ENCODE measurements at places on chromosomes 16 and 17. TPM values are rescaled to one million over a fixed set of nuclear protein-coding genes. Genes with fewer than 3 reads are reported as not detected.

DNA sequence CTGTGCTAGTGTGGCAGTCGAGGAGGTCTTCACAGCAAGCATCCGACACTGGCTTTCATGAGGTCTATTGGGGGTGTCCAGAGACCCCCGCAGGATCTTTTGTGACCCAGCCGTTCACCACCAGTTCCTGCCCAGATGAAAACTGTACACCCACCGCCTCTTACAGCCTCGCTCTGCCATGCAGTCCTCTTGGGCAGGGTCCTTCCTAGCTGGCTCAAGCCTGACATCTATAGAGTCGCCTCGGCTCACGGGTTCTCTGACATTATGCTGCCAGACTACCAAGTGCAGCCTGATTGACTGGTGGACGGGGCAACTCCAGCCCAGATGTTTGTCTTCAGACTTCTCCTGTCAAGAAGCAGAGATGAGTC is 14.6 kb upstream of the CLEC10A start:
- DNase-seq: no peak

- peak; percentile 78 for DNase-seq
These were observed 44.3 kb downstream of the ELAC2 start for GRCh38 chr17:12973496-12974004.

DNA sequence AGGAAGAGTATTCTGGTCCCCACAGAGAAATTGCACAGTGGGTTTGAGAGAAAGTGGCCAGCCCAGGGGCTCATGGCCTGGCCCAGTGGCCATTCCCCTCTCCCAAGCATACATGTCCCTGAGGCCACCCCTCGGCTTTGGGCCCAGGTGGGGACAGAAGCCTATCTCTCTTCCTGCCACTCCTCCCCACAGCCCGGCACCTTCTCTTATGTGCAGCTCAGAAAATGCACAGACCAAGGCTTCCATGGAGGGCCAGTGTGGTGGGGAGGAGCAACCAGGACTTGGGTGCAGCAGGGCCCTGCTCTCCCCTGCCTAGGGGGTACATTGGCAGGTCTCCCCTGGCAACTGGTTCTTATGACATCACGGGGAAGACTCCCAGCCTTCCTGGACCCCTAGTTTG is at the start of gene C16orf90:
TSS of gene C16orf90 (minus strand) at position 314 of the 400 bp plus-strand sequence. CDS start at position 246, 68 bp downstream.
- DNase-seq: no peak

GRCh38 chr17:880443-881269 is 98.5 kb downstream of the MRM3 start:
- no peak for DNase-seq

DNA sequence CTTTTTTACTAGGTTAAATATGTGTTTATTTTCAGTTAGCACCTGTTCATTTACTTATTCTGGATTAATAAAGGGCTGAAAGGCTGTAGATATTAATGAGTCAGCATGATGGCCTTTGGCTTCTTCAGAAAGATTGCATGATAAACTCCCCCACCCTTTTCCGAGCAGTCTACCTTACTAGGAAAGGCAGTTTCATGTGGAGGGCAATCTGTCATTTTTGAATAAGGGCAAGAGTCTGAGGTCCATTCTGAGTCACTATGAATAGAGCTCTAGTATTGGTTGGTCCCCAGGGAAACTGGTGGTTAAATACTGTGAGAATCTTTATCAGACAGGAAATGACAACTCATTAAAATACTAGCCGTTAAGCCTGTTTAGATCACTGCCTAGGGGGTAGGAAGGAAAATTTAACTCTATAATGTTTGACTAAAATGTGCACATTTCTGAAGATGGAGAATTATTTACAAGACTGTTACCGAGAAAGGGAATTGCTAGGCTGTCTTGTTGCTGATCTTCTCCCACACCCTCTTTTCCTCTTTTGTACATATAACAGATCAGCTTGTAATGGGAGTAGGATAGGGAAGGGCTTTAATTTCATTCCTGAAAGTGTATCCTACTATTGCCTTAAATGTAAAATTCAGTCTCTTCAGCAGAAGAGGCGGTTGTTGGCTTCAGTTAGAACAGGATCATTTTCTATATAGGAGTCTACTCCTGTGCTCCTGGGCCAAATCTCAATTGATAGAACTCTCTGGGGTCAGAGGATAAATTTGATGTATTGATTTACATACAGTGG is 63.3 kb downstream of the TUBD1 start:
- no peak for DNase-seq

The ARL17A gene
- total RNA-seq: 7.7 TPM

GRCh38 chr16:67463059-67463458 is 17.9 kb downstream of the ATP6V0D1 start:
- DNase-seq: no peak

The TOP2A gene
- 249 TPM for total RNA-seq

The KRT222 gene
- 0.07 TPM for total RNA-seq

The APOH gene
- total RNA-seq: not detected

- no peak for DNase-seq
These were observed 255.9 kb downstream of the SOX9 start for GRCh38 chr17:72376526-72377345.

GRCh38 chr17:5164436-5164835 is 27.2 kb downstream of the ZNF594 start:
- DNase-seq: no peak

The KRTAP3-1 gene
- not detected for total RNA-seq

- peak; percentile 8 for DNase-seq
These were observed 166.3 kb downstream of the ANKFN1 start for GRCh38 chr17:56319531-56319930.

The CFDP1 gene
- 36.0 TPM for total RNA-seq

DNA sequence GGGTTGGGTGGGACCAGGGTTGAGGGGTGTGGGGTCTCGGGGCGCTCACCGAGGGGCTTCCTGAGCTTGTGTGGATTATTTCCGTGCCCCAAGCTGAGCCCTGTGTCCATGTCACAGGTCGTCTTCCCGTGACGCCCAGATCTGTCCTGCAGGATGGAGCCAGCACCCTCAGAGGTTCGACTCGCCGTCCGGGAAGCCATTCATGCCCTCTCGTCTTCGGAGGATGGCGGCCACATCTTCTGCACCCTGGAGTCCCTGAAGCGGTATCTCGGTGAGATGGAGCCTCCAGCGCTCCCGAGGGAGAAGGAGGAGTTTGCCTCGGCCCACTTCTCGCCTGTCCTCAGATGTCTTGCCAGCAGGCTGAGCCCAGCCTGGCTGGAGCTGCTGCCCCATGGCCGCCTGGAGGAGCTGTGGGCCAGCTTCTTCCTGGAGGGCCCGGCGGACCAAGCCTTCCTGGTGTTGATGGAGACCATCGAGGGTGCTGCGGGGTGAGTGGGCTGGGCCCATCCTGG is 1.0 kb downstream of the TELO2 start:
- peak; percentile 86 for DNase-seq

The CX3CL1 gene
- 0.67 TPM for total RNA-seq

DNA sequence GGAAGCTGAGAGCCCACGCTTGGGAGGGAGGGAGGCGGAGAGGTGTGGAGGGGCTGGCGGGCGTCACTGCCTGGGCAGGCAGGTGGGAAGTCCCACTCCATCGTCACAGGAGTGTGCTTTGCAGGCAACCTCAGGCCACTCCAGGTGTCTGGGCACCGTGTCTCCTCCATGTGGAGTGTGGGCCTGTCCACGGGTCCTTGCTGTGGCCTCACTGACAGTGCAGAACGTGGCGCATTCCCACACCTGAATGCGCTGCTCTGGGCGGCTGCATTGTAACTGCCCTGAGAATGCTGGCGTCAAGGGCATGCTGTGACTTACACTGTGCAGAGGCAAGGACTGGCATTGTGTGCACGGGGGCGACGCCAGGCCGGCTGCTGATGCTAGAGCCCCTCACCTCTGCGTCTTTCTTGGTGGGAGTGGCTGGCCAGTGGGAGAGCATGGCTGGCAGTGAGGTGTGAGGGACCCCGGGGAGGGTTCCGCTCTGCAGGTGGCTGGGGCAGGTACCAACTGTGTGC is 66.4 kb downstream of the BANP start:
- DNase-seq: no peak

DNA sequence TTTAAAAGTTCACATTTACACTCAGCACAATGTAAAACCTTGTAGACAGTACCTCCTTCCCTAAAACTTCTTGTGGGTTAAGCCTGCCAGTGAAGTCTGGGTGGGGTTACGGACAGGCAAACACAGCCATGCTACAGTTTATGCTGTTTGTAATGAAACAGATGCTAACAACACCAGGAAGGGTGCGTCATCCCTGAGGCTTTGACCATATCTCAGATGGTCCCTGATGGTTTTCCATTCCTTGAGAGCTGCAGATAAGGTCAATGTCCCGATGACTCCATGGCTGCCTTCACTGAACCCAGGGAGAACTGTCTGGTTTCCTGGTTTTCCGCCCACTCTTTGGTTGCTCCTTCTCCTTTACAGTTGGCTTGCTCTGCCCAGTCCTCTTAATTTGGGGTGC is 29.1 kb downstream of the GAS7 start:
- DNase-seq: no peak

- no peak for DNase-seq
These were observed 42.9 kb upstream of the TEKT3 start for GRCh38 chr17:15384142-15384787.

- no peak for DNase-seq
These were observed 19.9 kb downstream of the PSME3IP1 start for GRCh38 chr16:57165938-57166337.

DNA sequence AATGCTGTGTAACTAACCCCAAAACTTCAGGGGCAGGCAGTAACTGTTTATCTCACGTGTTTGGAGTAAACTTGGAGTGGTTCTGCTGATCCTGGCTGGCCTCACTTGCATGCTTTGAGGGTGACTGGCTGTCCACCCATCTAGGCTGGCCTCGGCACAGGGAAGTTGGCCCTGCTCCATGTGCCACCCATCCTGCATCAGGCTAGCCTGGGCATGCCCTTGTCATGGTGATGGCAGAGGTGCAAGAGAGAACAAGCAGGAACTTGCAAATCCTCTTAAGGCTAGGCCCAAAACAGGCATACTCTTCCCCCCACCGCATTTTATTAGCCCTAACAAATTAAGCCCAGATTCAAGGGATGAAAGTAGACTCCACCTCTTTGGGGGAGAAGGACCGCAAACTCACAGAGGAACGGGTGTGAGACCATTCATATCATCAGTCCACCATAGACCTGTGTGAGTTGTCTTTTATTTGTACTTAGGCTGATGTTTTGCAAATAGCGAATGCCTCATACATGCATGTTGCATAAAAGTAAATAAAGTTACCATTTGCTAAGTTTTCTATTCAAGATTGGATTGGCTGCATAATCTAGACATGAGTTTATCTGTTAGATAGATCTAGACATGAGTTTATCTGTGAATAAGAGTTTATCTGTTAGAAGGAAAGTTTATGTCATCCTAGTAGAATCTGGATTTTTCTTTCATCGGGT is 221.0 kb downstream of the CCDC182 start:
- no peak for DNase-seq

- peak; percentile 2 for DNase-seq
These were observed 13.6 kb upstream of the NKD1 start for GRCh38 chr16:50534556-50534955.

GRCh38 chr17:12358477-12358876 is 307.2 kb upstream of the MYOCD start:
- no peak for DNase-seq

DNA sequence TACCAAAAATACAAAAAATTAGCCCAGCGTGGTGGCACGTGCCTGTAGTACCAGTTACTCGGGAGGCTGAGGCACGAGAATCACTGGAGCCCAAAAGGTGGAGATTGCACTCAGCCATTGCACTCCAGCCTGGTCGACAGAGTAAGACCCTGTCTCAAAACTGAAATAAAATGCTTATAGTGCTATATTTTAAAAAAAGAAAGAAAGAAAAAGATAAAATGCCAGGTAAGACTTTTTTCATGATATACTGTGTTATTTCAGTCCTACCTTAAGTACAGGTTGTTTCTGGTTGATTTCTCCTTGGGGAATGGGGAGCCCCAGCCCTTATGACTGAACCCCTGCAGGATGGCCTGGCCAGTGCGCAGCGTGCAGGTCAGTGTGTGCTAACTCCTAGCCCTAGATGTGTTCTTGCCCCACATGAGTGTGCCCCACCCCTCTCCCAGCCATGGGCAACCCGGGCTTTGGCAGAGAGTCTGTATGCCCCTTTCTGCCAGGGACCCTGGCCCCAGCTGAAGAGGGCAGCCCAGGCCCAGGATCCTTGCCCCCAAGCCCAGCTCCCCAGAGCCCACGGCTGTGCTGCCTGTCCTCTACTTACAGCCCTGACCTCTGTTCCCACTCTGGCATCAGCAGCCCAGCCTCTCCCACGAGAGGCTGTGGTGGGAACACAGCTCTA is 1.3 kb downstream of the CNGB1 start:
- no peak for DNase-seq

The PRSS8 gene
- total RNA-seq: 65.4 TPM

- peak; percentile 98 for DNase-seq
These were observed 5.3 kb downstream of the NEURL4 start for GRCh38 chr17:7323731-7324437.

The GPT2 gene
- 63.2 TPM for total RNA-seq

DNA sequence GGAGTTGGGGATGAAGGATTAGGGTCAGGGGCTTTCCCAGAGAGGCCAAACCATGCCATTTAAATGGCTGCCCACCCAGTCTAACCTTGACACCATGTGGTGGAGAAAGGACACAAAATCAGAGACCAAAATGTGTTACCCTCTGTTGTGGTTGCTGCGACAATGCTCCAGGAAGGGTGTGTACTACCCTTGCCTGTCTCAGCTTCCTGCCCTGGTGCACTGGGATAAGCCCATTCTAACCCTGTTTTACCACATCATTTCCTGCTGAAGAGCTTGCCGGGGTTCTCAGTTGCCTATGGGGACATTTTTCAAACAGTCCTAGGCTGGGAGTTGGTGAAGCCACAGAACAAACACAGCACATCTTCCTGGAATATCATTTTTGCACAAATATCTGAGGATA is 4.9 kb downstream of the OR4D1 start:
- no peak for DNase-seq

The CCDC144A gene
- total RNA-seq: 0.03 TPM

DNA sequence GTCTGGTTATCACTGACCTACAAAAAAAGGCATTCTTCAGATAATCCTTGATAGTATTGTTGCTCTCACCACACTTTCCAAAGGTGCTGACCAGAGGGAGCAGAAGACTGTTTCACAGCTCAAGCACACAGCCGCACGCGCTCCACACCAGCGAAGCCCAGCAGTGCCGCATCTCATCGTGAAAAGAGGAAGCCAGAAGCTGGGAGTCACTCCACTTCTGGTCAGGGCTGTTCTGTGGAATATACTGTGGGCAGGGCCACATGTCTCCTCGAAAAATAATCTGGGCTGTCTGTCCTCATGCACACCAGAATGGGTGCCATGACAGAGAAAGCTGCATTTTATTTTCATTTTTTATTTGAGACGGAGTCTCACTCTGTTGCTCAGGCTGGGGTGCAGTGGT is 7.3 kb upstream of the PRSS36 start:
- peak; percentile 9 for DNase-seq

GRCh38 chr17:7460850-7461660 is 16.2 kb downstream of the CHRNB1 start:
- peak; percentile 75 for DNase-seq

GRCh38 chr16:80125677-80126076 is 415.1 kb upstream of the DYNLRB2 start:
- DNase-seq: no peak
